ENCODE measurements at places on chromosomes 7 and 10.
A peak's percentile ranks its signal among the peaks of the same experiment; 100 is the strongest.

DNA sequence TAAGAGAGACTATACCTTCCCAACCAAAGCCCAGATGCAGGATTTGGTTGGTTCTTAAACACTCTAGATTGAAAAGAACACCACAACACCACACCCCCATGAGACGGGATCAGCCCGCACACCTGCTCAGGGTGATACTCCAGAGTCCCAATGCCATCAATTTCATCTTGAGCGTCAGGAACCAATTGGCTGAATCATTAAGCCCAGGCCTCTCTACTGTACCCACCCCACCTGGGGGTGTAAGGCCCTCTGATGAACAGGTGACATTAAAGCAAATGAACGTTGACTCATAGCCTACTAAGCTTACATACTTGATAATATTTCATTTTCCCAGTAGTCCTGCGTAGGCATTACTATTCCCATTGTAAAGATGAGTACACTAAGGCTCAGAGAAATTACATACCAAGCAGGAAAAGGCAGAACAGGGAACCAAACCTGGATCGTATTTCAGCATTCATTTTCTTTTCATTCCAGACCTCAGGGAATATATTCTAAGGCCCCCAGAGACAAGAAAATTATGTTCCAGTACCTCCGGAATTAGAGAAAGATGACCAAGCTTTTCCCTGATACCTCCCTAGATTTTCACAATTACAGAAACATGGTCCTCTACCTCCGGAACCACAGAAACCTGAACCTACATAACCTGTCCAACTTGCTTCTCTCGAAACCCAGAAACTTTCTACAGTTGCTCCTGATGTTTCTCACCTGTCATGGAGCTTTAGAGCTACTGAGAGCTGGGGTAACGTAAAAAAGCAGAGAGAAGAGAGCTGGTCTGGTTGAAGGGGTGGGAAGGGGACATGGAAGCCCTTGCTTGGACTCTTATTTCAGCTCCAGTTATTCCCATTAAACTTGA is 43.1 kb upstream of the KDM7A start:
- peak; percentile 79 for DNase-seq

- DNase-seq: no peak
Observed at GRCh38 chr10:100392686-100393003, 45.6 kb downstream of the SCD start.

DNA sequence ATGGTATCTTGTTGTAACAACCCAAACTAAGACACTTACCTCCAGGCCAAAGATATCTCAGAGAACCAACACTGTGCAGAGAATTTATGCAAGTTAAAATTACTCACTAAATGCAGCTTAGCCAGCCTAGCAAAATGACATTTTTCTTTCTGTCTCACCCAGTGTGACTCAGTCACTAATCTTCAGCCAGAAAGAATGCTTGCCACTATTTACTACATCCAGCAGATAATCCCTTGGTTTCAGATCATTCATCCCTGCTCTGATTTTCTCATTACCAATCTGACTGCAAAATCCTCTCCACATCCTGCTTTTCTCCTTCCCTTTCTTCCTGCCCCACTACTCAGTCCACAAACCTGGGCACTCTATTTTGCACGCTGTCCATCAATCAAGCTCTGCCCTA is 93.5 kb upstream of the NEBL start:
- no peak for DNase-seq

DNA sequence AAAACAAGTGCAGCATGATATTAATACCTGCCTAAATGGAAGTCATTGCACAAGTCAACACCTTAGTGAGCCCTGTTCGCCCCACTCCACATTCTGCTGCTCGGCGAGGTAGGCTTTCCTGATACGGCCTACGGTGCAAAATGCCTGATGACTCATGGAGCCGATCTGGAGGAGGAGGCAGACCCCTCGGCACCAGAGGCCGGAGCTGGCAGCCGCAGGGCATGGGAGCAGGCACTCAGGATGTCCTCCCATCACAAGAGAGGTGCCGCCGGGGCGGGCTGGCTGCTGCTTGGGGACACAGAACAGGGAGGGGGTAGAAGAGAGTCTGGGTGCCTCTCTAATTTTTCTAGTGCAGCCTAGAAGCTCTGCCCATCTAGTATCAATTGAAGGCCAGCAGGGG is 418.5 kb upstream of the MGMT start:
- no peak for DNase-seq

All from SW480 (cell line).